ENCODE measurements at places on chromosomes 5 and 9.

DNA sequence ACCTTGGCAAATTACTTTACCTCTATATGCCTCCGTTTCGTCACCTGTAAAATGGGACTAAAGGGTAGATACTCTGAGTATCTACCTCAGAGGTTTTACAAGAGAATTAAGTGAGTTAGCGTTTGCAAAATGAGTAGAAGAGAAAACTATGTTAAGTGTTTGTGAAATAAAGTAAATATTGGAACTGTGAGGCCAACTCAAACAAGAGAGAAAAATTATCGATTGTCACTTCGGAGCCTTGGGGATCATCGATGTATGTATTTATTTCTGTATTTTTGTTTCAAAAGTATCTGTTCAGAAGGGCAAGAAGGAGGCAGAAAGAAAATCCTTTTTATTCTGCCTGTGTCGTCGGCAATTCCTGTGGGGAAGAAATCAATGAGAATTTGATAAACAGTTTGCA is 25.8 kb upstream of the C5orf58 start:
- no peak for DNase-seq

DNA sequence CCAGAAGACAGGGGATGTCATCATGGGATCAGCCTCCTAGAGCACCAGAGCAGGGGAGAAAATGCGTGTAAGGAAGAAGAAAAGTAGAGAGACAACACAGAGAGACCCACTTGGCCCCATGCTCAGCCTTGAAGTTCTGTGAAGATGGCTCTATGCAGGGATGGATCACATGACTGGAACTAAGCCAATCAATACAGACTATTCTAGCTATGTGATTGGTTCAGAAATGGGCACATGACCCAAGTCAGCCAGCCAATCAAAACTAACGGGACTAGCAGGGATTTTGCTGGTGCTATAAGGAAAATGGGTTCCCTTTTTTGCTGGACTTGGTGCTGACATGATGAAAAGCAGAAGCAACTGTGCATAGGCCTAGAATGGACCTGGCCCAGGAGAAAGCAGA is 173.0 kb upstream of the TBC1D2 start:
- DNase-seq: no peak

GRCh38 chr5:58085800-58086199 is 374.1 kb downstream of the PLK2 start:
- no peak for DNase-seq

GRCh38 chr5:114243972-114244317 is 117.9 kb upstream of the KCNN2 start:
- no peak for DNase-seq

DNA sequence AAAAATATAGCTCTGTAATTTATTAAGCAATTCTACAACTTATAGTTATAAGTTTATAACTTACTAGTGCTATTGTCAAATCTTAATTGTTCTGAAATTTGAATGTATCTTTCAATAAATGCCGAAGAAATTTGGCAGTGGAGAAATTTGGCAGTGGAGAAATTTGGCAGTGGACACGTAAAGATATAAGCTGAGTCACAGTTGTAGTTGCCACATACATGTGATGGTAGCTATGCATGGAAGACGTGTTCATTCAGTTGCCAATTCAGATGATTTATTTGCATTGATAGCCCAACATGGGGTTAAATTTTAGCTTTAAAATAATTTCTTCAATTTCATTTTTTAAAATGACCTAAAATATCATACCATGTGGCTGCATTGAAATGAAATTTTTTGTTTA is 127.8 kb upstream of the NR4A3 start:
- DNase-seq: no peak

DNA sequence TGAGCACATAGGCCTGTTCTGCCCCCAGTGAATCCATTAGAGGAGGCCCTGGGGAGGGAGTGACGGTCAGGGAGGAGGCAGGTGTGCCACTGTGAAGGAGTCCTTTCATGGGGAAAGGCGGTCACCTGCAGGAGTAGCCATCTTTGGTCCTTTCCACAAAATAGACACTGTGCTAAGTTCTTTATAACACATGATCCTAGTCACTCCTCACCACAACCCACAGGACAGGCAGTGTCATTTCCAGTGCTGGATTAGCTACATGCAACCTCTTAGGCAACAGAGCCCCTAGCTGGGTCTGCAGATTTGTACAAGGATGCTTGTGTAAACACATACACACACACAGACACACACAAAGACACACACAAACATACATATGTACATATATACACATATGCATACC is 18.3 kb downstream of the DOCK2 start:
- DNase-seq: no peak

DNA sequence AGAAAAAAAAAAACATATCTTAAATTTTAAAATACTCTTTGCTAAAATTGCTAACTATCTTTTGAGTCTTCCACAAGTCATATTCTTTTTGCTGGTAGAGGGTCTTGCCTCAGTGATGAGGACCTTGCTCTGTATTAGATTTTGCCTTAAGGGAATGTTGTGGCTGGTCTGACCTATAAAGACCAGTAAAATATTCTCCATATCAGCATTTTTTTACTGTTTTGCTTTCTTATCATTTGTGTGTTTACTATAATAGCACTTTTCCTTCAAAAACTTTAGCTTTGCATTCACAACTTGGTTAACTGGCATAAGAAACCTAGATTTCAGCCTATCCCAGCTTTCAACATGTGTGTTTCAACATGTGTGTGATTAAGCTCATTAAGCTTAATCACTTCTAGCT is 224.7 kb upstream of the CDH18 start:
- no peak for DNase-seq

DNA sequence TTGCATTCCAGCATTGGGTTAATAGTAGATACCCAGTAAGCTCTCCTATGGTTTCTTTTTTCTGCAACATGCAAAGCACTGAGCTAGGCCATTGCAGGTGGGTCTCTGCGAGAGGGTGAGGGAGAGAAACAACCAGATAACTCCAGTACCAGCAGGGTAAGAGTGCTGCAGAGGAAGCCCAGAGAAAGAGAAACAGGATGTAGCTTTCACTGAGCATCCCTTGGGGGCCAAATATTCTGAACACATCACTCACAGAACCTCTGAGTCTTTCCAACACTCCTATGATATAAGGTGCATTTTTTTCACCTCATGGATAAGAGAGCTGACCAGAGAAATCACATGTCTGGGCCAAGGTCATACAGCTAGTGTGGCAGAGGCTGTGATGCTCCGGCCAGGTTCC is 76.7 kb downstream of the TRIM32 start:
- DNase-seq: no peak

- no peak for DNase-seq
Observed at GRCh38 chr5:60382716-60383115, 317.2 kb downstream of the DEPDC1B start.

DNA sequence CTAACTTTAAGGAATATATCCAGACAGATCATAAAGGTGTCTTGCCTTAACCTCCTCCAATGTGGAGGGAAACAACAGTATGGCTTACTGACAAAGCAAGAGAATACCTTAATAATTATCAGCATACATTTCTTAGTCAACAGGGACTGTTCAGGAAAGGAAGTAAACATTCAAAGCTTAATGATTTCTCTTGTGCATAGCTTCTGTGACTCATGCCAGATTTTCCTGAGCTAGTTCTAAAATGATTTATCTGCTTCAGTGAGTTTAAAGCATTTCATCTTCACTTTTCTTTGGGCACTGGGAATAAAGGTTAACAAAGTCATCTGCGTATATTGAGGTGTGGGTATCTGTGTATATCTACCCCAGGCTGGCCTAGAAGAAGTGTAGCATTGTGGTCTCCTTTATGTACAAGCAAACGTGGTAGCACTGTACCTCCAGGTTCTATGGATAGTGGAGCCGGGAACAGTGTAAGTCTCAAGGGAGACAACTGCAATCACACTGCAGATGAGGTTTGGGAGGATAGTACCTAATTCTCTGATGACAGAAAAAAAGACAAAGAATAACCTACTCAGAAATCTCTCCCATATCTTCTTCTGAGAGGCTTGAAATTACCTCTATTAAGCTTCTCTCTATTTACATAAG is 284.1 kb downstream of the HCN1 start:
- no peak for DNase-seq

DNA sequence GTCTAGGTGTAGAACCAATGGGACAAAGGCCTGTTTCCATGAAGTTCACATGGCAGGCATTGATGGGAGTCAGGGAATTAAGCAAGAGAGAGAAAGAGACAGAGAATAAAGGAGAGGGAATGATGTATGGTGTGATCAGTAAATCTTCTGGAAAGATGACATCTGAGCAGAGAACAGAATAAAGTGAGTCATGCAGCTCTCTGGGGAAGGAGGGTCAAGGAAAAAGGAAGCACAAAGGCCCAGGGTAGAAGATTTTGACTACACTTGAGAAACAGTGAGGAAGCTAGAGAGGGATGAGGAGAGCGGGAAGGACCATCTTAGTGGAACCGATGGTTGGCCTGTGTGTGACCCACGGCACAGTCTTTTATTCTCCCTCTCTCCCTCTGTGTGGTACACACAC is 425.9 kb downstream of the SPOCK1 start:
- no peak for DNase-seq
